ENCODE measurements at places on chromosomes 1 and 21. TPM values are rescaled to one million over a fixed set of nuclear protein-coding genes. Genes with fewer than 3 reads are reported as not detected.

GRCh38 chr1:213985209-213986019 is 2.4 kb upstream of the PROX1 start:
- DNase-seq: no peak

- DNase-seq: no peak
Measured at GRCh38 chr1:237287876-237288521, 246.0 kb downstream of the RYR2 start.

DNA sequence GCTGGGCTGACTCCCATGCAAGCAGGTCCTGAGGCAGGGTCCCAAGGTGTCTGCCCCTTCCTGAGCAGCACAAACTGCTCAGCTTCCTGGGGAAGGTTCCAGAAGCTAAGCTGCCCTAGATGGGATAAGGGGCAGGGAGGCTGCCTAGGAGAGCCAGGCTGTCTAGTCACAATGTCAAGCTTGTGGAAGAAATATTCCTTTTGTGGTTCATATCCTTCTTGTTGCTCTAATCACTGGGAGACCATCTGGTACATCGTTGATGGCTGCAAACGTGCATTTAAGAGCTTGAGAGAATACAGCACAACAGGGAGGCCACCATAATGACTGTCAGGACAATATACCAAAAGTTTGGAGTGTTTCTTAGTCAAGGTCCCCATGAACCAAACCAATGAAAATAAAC is 67.4 kb downstream of the SLC16A1 start:
- DNase-seq: no peak

GRCh38 chr1:223678841-223679240 is 13.3 kb upstream of the CAPN8 start:
- DNase-seq: no peak

DNA sequence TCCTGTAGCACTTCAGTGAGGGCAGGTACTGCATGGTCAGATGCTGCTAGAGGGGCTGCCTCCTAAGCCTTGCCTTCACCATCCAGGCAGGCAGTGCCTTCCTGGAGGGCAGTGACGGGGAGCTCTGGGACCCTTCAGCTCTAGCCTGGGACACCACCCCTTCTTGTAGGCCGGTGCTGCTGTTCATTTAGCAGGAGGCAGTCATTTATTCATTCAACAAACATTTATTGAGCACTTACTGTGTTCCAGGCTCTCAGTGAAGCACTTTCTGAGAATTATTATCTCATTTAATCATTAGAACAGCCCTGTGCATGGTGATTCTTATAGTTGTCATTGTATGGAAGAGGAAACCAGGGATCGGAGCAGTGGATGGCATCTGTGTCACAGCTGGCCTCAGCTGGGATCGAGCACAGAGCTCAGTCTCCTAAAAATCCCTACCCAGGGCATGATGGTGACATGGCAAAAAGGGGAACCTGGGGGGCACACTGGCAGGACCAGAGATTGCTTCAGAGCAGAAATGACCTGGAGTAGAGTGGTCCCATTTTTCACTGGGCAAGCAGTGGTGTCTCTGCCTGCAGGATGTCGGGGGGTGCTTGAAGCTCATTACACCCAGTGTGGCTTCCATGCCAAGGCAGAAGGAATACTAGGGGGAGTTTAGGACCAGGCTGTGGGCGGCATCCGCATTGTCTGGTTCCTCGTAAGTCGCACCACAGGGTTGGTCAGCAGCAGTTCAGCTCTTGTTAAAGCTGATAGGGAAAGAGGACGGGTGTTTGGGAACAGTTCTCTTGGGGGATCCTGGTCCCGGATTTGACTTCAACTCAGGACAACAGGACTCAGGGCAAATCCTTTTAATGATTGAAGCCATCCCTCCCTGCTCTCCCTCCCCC is 28.8 kb downstream of the ARHGEF10L start:
- DNase-seq: no peak

Gene LRRC8C
- 8.5 TPM for polyA plus RNA-seq

Measured in left lung (tissue), 14 donors.